ENCODE measurements at places on chromosomes 4 and X. TPM values are rescaled to one million over a fixed set of nuclear protein-coding genes. Genes with fewer than 3 reads are reported as not detected.

Gene TMEM31
- not detected for total RNA-seq

Gene BEX1
- total RNA-seq: 0.36 TPM

Gene TEX13B
- total RNA-seq: not detected

Gene SLC6A14
- not detected for total RNA-seq

Gene XAGE2
- not detected for total RNA-seq

Gene CT45A2
- total RNA-seq: not detected

Gene SUPT20HL1
- not detected for total RNA-seq

Gene CORIN
- total RNA-seq: under 0.01 TPM

Gene TBX22
- not detected for total RNA-seq

Gene STPG2
- total RNA-seq: 0.18 TPM

DNA sequence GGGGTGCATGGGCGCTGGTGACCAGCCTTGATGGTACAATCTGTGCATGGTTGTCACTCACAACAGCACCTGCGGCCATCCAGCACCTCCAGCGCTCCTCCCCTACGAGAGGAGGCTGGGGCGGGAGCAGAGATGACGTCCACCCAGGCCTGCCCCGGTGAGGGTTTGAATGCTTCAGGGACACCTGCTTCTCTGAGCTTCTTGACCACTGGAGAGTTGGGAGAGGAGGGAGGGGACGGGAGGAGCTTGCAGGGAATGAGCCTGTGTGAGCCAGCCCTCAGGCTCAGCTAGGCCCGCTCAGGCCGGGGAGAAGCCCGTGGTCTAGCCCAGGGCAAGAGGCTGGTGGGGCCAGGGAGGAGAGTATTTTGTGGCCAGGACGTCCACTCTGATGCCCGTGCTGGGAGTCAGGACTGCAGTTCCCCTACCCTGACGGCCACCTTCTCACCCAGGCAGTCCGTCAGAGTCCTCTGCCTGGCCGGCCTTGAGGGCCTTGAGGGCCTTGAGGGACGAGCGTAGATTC is 59.2 kb downstream of the CPZ start:
- DNase-seq: no peak

GRCh38 chrX:2841537-2841936 is 12.8 kb downstream of the GYG2 start:
- no peak for DNase-seq

DNA sequence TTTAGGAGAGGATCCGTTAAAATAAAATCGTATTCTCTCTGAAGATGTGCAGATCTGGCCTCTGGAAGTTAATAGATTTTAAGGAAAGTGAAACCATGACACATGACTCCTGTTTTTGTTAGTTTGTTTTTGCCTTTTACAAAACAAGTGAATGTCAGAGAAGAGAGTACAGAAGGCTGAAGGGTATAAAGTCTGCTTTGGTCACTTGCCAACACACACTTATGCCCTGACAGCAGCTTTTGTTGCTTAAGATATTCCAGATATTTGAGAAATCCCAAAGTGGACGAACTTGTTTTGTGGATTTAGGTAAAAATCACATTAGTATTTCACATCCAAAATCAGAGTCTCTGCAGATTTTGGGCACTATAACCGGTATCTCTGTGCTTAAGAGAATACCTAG is 192.4 kb upstream of the RASGEF1B start:
- no peak for DNase-seq

- DNase-seq: no peak
Measured at GRCh38 chrX:70324326-70324725, 34.4 kb downstream of the KIF4A start.

GRCh38 chrX:150476164-150476699 is 92.2 kb upstream of the MTM1 start:
- peak; percentile 77 for DNase-seq

DNA sequence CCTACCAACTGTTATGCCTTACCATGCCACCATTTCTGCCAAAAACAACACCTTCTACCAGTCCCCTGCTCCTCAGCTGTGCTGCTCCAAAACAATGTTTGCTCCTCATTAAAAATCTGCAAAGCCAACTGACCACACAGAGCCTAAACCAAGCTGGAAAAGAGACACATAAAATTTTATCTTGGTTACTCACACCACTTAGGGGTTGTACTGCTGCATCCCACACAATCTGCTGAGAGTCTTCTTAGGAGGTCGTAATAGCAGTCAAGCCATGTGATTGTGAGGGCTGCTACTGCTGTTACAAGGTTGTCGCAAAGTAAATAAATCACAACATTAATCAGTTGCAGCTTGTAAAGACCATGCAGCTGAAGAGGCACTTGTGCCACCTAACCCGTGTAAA is 607.4 kb upstream of the FAM241A start:
- no peak for DNase-seq

- peak; percentile 68 for DNase-seq
Measured at GRCh38 chr4:123562994-123563750, 166.6 kb downstream of the SPRY1 start.

GRCh38 chr4:132063829-132064228 is 1085.3 kb upstream of the PCDH10 start:
- peak; percentile 63 for DNase-seq

GRCh38 chr4:188374871-188375270 is 235.6 kb downstream of the TRIML1 start:
- DNase-seq: no peak

GRCh38 chr4:145427221-145427620 is 54.4 kb upstream of the SMAD1 start:
- no peak for DNase-seq

DNA sequence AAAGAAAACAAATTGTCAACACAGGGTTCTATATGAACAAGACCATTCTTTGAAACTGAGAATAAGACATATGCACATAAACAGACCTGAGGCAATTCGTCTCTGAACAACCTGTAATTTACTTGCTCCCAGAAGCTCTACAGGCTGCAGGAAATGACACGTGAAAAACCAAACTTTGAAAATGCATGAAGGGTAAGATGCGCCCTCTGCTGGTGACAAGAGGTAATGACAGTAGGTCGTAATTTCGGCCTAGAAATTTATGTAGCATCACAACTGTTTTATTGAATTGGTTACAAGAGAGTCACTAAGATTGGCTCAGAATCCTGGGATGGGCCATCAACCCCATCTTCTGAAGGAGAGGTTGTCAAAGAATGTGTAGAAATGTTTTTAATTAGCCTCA is 276.5 kb downstream of the PPP4R3C start:
- DNase-seq: peak; percentile 38

DNA sequence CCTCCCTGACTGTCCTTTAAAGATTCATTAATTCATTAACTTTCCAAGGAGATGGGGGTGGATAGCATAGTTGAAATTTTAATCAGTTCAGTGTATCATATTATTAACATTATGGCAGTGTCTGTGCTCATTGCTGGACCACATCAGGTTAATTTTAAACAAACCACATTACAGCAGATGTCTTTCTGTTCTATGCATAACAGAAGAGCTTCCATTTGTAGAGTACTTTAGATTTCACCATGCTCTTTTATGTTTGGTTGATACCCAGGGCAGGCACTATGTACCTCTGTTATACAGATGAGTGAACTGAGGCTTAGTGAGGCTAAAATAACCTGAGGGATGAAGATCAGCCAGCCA is 41.1 kb downstream of the AFF2 start:
- no peak for DNase-seq

GRCh38 chr4:182518421-182518820 is 275.2 kb downstream of the TENM3 start:
- DNase-seq: no peak

- DNase-seq: no peak
Measured at GRCh38 chr4:90186229-90186628, 59.0 kb downstream of the CCSER1 start.

- DNase-seq: peak; percentile 87
Measured at GRCh38 chr4:83552083-83552482, 16.2 kb downstream of the GPAT3 start.

- DNase-seq: peak; percentile 96
Measured at GRCh38 chr4:73450398-73451004, 14.5 kb downstream of the AFP start.

GRCh38 chr4:89509708-89510281 is 202.2 kb upstream of the GPRIN3 start:
- peak; percentile 84 for DNase-seq

DNA sequence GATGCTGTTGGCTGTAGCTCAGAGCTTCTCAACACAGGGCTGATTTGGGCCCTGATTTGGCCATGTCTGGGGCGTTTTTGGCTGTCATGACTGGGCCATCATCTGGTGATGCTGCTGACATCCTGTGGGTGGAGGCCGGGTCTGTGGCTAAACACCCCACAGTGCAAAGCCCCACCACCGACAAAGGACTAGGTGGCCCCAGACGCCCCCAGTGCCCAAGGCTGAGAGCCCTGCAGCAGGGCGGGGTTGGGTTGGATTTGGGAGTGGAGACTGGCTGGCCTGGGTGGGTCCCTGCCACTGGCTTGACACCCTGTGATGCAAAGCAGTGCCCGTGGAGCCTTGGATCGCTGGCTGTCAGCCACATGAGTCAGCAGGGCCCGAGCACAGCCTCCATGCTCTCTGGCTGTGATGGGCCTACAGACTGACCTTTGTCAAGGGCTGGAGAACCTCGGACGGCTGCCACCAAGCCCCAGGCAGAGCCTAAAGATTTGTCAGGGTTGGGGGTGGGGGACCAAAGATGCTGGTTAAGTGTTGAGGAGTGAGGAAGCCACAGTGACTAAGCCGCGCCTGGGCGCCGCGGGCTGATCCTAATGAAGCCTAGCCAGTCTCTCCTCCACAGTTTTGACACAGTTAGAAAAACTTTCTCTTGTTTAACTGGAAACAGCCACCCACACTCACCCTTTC is 28.3 kb downstream of the CYTL1 start:
- peak; percentile 98 for DNase-seq

GRCh38 chr4:26257850-26258249 is 63.0 kb upstream of the RBPJ start:
- DNase-seq: no peak

- DNase-seq: no peak
Measured at GRCh38 chr4:188198982-188199792, 59.9 kb downstream of the TRIML1 start.

DNA sequence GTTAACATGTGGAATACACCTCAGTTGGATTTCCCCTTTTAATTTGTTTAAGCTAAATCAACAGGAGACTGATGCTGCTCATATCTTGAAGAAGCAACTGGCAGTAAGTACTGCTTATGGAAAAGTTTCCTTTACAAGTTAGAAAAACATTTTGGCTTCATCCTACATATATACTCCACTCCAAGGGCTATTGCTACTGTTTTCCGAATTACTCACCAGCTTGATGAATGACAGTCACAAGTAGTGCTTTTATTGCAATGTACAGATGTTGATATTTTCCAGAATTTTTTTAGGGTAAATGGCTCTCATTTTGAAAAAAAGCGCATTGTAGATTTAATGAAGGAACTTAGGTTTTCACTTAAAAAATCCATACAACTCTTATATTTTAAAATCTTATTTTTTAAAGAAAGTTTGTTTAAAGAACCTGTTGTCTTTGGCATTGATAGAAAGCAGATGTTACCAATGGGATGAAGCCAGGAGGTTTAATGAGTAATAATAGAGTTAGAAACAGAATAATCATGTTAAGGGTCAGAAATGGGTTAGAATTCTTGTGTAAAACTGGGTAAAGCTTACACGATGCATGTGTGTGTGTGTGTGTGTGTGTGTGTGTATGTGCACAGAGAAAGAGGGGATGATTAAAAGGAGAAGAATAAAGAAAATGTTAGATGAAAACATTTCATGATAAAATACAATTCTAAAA is 272.9 kb downstream of the CFAP299 start:
- DNase-seq: peak; percentile 63

GRCh38 chr4:850323-850945 is 24.5 kb upstream of the CPLX1 start:
- no peak for DNase-seq

DNA sequence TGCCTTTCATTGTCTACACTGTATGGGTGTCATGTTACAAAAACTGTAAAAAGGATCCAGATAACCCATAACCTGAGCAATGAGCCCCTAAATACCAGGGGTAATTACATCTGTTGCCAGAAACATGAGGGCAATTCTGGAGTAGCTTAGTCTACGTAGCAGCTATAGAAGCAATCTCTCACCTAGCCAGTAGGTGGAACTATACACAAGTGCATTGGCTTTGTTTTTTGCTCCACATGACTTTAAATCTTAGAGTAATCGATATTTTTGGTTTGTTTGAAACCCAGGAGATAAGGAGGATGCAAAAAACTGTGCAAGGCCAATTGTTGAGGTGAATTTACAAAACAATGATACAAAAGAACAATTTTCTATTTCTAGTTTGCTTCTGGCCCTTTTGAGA is 57.5 kb downstream of the GPR82 start:
- peak; percentile 61 for DNase-seq

- DNase-seq: no peak
Measured at GRCh38 chr4:5444918-5445517, 263.3 kb downstream of the EVC2 start.

GRCh38 chr4:107712236-107712635 is 7.8 kb downstream of the PAPSS1 start:
- DNase-seq: no peak

DNA sequence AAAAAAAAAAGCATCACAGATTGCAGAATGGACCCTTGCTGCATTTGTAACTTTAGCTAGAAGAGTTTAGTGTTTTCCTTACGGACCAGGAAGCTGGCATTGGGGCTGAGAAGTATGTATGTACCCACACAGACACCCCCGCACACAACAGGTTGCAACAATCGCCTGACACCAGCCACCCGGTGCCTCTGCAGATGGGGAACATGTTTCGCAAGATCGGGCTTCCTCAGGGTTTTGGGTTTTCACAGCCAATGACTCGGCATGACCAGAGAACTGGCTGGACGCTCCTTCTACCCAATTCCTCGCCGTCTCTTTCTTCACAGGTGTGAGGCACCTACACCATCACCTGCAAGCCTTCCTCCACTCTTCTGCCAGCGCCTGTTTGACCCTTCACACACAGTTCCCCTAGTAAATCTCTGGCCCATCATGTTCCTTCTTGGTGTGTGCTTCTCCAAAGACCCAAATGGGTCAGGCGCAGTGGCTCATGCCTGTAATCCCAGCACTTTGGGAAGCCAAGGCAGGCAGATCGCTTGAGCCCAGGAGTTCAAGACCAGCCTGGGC is 70.4 kb downstream of the DHRSX start:
- no peak for DNase-seq

DNA sequence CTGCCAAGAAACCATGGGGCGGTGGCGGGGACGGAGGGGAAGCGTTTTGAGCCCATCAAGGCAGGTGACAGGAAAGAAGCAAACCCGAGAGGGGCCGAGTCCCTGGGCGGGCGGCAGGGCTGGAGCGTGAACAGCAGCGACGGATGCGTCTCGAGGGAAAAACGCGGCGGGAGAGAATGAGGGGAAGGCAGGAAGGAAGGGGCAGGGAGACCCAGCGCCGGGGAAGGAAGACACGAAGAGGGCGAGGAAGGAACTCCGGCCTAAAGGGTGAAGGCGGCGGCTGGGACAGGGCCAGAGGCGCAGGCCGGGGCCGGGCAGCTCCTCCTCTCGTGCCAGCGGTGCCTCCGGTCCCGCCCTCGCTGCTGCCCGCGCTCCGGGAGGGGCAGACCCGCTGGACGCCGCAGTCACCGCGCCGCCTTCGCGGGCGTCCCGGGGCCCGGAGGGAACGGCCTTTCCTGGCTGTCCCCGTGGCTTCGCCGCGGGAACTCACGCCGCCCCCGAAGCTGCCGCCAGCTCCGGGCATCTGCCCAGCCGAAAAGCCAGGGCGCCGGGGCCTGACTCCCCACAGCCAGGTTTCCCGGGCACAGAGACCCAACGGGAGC is 751 bp upstream of the RGS12 start:
- peak; percentile 18 for DNase-seq

- peak; percentile 99 for DNase-seq
Measured at GRCh38 chr4:73897380-73898136, 28.4 kb downstream of the CXCL1 start.

All from fibroblast of the aortic adventitia (primary cell).